ENCODE measurements at places on chromosomes 13 and 19.

GRCh38 chr13:37646531-37646930 is 48.0 kb upstream of the POSTN start:
- no peak for DNase-seq

DNA sequence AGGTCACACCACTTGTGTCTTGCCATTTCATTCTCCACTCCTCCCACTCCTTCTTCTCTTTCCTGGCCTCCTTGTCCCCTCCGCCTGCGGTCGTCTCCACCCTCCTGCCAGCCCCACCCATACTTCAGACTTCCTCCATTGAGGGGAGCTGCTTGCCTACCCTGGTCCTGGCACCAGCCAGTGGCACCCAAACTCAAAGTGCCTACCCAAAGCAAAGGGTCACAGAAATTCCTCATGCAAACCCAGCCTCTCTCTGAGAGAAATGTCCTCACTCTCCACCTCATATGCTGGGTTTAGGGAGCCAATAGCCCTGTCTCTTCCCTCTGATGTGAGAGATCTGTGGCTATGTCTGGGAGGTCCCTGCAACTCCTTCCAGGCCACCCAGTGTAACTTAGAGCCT is 109.6 kb downstream of the TEX26 start:
- no peak for DNase-seq

- DNase-seq: no peak
Measured at GRCh38 chr13:111122056-111122455, 6.9 kb downstream of the ARHGEF7 start.

- DNase-seq: no peak
Measured at GRCh38 chr19:58217069-58217481, 11.6 kb upstream of the ZNF544 start.

GRCh38 chr13:95494082-95494681 is 58.3 kb upstream of the CLDN10 start:
- peak; percentile 25 for DNase-seq

DNA sequence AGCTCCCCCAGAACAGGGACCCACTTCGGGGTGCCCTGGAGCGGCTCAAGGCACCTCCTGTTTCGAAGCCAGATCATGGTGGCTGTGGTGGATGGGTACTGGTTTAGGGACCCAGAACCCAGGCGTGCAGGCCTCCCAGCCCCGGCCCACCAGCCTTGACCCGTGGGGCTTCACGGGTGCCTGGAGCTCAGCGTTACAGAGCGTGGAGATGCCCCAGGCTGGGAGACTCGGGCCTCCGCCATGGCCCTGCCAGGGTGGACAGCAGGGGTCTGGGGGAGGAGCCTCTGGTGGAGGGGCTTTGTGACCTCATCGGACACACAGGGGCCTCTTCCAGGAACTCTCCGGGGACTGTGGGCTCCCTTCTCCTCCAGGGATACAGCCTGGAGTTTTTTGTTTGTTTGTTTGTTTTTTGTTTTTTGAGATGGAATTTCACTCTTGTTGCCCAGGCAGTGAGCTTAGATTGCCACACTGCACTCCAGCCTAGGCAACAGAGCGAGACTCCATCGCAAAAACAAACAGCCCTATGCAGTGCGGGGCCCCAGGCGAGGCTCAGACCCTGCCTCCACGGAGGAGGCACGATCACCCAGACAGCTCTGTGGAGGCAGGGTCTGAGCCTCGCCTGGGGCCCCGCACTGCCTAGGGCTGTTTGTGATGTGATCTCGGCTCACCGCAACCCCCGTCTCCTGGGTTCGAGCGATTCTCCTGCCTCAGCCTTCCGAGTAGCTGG is at the start of gene GARIN5B:
TSS of gene GARIN5B (minus strand) at position 271 of the 727 bp plus-strand sequence. CDS start at position 77, 194 bp downstream.
- DNase-seq: no peak

- DNase-seq: no peak
Measured at GRCh38 chr19:19445911-19446361, 40.5 kb downstream of the GATAD2A start.

GRCh38 chr13:44872751-44873150 is 116.5 kb downstream of the NUFIP1 start:
- no peak for DNase-seq

GRCh38 chr19:17780781-17781180 is 14.2 kb upstream of the B3GNT3 start:
- DNase-seq: no peak

GRCh38 chr19:47786566-47786965 is 8.1 kb downstream of the SELENOW start:
- DNase-seq: no peak

- no peak for DNase-seq
Measured at GRCh38 chr19:30669329-30670010, 297.3 kb downstream of the ZNF536 start.

GRCh38 chr13:77537289-77537919 is 1.9 kb downstream of the SCEL start:
- no peak for DNase-seq

DNA sequence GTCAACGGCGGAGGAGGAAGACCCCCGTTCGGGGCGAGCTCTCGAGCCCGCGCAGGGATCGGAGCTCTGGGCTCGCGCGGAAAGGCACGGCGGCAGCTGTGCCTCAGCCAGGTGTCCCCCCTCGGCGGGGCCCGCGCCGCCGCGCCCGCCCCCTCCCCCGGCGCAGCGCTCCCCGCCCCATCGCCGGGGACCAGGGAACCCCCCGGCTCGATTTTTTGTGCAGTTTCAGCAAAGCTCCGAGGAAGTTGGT is 110.0 kb downstream of the KCNRG start:
- DNase-seq: no peak

GRCh38 chr19:2332341-2333026 is 4.0 kb downstream of the SPPL2B start:
- DNase-seq: peak; percentile 64

DNA sequence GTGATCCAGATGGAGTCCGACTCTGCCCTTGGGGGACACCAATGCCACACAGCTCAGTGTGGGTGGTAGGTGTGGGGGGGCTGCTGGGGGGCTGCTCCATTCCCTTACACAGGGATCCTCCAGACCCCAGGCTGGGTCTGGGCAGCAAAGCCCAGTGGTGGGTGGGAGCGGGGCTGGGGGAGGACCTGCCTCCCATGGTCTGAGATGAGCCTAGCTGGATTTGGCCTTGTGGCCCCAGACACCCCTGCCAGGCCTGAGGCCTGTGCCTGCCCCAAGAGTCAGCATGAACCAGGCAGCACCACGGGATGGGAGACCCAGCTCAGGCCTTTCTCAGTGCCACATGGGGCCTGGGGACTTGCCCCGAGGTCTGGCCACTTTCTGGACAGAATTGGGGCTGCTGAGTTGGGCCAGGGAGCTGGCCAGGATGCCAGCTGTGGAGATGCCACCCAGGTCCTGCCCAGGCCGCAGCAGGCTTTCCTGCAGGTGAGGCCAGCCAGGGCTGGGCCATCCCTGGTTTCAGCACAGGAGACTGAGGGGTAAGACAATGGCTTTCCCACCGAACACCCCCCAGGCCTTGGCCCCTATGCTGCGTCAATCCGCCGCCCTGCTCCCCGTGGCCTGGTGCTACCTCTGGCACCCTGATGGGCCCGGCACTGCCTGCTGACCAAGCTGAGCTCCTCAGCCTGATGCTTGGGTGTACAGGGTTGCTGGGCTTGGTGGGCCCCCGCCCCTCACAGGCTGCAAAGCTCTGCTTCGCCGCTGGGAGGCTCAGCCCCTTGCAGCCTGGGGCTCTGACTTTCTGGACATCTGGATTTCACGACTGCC is 24.2 kb downstream of the CEBPG start:
- no peak for DNase-seq

DNA sequence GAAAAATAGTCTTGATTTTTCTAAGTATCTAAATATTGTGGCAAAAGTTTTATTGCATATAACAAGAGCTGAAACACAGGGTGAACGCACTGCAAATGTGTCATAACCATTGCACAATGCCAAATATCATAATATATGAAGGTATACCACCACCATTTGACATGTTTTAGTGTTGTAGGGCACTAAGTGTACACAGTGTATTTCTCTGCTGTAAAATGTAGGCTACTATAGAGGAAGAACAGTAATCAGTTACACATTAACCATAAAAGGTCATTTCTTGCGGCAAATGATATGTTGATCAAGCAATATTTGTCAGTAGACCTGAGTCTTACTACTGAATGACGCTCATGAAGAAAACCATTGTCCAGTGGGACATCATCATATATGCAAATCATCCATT is 18.3 kb upstream of the KLF5 start:
- DNase-seq: no peak

- no peak for DNase-seq
Measured at GRCh38 chr13:100872761-100873160, 198.2 kb upstream of the TMTC4 start.

- DNase-seq: no peak
Measured at GRCh38 chr13:20033486-20033885, 75.0 kb downstream of the ZMYM2 start.

GRCh38 chr19:33252971-33253370 is 27.3 kb upstream of the SLC7A10 start:
- no peak for DNase-seq

DNA sequence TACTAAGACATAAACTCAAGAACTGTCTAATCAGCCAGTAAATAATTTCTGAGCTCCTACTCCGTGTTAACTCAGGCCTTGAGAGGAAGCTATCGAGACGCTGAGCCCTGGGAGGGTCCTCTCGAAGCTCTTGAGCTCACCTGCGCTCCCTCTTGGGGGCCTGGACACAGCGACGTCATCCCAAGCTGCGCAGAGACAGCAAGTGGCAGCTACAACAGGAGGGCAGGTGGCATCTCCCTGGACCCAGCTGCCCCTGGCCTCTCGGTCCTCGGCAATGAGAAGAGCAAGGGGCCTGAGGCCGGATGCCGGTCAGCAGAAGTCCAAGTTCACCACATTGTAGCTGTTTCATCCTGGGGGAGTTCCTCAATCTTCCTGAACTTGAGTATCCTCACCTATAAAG is 30.5 kb upstream of the TUBGCP3 start:
- no peak for DNase-seq

- no peak for DNase-seq
Measured at GRCh38 chr13:86193281-86193680, 394.1 kb upstream of the SLITRK6 start.

DNA sequence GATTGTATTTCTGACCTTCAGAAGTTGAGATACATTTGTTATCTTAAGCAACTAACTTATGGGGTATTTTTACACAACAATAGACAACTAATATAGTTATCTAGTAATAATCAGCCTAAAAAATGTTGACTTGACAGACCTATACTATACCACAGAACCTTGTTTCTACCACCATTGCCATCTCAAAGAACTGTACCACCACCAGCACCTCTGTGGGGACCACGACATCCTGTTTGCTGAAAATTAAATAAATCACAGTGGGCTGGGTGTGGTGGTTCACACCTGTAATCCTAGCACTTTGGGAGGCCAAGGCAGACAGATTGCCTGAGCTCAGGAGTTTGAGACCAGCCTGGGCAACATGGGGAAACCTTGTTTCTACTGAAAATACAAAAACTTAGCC is 24.0 kb downstream of the TSKS start:
- no peak for DNase-seq

GRCh38 chr13:36275190-36276002 is 22.2 kb downstream of the CCDC169 start:
- DNase-seq: no peak

DNA sequence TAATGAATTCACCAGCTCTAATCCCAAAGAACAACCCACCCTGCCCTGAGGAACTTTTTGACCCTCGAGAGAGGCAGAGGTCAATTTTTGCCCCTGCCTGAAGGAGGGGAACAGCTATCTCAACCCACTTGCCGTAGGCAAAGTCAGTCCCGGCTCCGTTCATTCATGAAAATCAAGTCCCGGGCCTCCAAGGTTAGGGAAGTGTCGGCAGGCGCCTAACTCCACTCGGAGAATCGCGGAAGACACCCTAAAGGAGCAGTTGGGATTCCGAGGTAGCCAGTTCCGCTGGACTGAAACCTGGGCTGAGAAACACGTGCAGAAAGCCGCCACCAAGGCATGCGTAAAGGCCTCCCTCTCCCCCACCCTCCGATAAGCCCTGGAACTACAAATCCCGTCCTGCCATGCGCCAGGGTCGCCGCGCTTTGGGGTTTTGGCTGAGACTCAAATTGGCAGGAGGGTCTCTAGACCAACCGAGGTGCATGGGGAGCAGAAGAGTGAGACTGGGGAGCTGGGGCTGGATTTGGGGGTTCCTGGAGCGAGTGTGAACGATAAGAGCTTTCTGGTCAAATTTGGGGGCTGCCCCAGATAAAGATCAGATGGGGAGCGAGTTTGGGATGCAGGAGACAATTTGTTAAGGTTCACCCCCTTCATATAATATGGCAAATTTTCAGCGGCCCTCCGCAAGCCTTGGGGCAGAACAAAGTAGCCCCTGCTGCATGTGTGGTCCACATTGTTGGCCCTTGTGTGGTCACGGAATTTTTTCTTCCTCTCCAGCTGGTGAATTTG is at the start of gene TNPO2:
TSS of gene TNPO2 (minus strand) at position 292 of the 786 bp plus-strand sequence. CDS start 2,955 bp downstream, outside the sequence.
- DNase-seq: no peak

GRCh38 chr13:43077461-43077860 is 54.1 kb downstream of the DNAJC15 start:
- no peak for DNase-seq

- DNase-seq: no peak
Measured at GRCh38 chr13:40819797-40820315, 30.4 kb downstream of the SLC25A15 start.

GRCh38 chr19:5207806-5208205 is 132.8 kb downstream of the PTPRS start:
- no peak for DNase-seq

DNA sequence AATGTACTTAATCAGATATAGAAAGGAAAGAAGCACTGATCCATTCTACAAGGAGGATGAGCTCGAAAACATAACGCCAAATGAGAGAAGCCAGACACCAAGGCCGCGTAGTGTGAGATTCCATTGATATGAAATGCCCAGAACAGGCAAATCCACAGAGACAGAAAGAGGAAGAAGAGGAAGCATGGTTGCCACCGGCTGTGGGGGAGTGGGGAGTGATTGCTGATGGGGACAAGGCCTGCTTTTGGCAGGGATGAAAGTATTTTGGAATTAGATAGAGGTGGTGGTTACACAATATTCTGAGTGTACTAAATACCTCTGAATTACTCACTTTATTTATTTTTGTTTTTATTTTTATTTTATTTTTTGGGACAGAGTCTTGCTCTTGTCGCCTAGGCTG is 50.2 kb upstream of the KLF2 start:
- no peak for DNase-seq

DNA sequence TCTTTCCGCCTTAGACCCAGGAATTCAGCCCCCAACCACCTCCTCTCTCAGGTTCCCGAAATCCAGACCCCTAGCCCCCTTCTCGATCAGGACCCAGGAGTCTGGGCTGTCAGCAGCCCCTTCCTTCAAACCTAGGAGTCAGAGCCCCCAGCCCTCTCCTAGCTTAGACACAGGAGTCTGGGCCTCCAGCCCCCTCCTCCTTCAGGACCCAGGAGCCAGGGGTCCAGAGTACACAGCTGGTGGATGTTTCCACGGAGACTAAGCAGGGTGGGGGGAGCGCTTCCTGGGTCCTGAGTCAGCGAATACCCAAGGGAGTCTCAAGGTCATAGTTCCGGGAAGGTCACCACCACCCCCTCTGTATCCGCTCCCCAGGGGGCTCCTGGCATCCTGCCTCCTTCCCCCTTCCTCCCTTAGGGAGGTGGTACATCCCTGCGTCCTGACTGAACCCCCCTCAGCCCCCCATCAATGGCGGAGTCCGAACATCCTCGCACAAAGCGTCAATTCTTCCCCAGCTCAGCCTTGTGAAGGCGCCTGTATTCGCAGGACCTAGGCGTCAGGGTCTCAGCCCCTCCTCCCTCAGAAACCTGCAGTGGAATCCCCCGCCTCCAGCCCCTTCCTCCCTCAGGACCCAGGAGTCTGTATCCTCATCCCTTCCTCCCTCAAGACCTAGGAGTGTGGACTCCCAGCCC is 4.6 kb downstream of the CADM4 start:
- DNase-seq: no peak

GRCh38 chr19:16118489-16119033 is 6.9 kb downstream of the RAB8A start:
- DNase-seq: peak; percentile 73

All from GM18507 (cell line).